Cardiac fibroblast (primary cell): ENCODE measurements at places on chromosomes 4 and X.
A peak's percentile ranks its signal among the peaks of the same experiment; 100 is the strongest.

GRCh38 chr4:167233685-167234315, 494 bp downstream of the SPOCK3 start:
- peak; percentile 6 for DNase-seq

DNA sequence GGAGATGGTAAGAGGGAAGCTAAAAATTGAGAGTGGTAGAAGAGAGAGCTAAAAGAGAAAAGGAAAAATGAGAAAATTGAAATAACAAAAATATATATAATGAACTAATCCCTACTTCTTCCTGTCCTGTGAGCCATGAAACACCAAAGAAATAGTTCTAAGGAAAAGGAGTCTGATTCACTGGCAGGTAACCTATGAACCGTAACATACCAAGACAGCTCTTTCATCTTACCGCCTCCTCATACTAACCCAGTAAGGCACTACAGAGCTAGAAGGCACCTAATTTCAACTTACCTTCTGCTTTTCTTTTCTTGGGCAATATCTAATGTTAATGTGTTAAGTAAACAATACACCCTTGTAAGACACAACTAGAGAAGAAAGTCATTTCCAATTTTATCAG, 297.7 kb upstream of the DIAPH2 start:
- DNase-seq = no peak

- peak; percentile 46 for DNase-seq
Measured at GRCh38 chr4:77308843-77309242, 151.8 kb downstream of the CCNG2 start.

- DNase-seq = no peak
Measured at GRCh38 chr4:164442180-164442579, 311.8 kb upstream of the SMIM31 start.

- DNase-seq = no peak
Measured at GRCh38 chrX:112147206-112147605, 64.6 kb upstream of the TRPC5 start.

DNA sequence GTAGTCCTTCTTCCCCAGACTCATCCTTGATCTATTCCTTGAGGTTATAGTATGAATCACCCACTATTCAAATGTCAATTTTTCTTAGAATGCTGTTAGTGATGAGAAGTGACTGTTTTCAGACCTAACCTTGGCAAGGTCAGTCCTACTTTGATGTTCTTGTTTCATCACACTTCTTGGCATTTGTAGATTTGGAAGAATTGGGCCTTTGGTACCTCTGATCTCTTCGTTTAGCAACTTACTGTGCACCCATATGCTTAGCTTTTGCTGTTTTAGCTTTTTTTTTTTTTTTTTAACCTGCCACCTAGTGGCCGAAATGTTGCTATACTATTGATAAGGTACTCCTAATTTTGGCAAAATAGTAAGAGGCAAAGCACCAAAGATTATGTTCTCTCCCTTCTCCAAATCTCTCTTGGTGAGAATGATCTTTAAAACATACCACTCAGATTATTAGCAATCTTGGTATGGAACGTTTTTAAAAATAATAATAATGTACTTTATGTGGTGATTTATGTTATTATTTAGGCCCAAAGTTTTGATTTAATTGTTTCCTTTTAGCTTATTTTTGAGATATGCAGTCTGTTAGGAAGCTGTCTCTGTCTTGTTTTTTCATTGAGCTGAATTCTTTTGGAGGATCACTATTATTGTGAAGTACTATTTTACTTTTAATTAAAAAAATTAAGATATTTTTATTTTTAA, 16.6 kb downstream of the DCK start:
- DNase-seq = peak; percentile 70

- DNase-seq = no peak
Measured at GRCh38 chr4:171524903-171525302, 288.3 kb upstream of the GALNTL6 start.

GRCh38 chr4:44493924-44494323, 45.3 kb upstream of the KCTD8 start:
- DNase-seq = peak; percentile 18

GRCh38 chr4:108540536-108540935, 79.8 kb upstream of the RPL34 start:
- DNase-seq = no peak

DNA sequence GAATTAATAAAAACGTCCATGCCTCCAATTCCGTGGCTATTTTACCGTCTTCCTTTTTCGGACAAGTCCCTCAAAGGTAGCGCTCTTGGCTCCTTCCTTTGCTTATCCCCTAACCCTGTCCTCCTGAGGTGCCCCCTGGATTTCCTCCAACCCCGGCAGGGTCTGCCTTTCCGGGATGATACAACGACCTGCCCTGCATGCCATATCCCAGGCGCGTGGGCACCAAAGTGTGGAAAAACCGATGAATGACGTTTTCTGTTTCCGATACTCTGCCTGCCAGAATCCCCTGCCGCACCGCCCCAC, 706 bp upstream of the CSTF2 start:
- DNase-seq = no peak

GRCh38 chrX:40933706-40934425, 151.4 kb upstream of the USP9X start:
- DNase-seq = peak; percentile 64
